ENCODE measurements at places on chromosomes 1 and 21.

DNA sequence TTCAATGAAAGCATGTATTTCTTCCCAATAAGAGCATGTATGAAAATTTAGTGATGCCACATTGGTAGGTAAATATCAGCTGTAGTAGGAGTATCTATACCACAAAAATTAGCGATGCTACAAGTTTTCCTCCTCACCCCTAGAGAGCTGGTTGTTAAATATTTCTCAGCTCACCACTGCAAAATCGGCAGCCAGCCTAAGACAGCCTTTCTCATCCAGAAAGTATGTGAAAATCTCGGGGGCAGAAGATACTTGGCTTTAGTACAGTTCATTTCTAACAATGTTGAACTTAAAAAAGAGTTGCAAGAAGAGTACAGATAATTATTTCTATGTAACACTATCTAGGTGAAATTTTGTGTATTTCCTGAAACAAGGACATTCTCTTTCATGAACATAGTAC is 235.4 kb downstream of the TPR start:
- DNase-seq = no peak

DNA sequence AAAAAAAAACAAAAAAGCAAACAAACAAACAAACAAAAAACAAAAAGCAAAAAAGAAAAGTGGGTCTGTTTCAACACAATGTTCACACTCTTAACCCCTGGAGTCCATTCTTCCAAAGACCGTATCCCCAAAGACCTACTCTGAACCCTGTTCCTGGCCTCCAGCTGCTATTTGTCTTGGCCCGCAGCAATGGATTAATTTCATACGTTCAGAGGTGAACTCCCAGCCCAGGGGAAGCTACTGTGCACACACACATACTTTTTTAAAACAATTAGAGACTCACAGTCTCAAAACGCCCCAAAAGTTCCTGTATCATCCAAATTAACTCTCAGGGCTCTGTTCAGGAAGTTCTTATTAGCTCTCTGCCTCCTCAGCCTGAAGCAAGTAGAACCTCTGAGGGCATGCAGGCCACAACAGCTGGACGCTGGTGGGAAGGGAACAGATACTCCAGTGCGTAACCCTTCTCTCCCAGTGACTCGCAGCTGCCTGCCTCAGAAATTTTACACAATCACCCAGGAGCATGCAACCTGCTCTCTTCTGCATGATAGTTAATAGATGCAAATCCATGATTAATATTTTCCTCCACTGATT is 395.4 kb downstream of the RRAGC start:
- DNase-seq = no peak

GRCh38 chr1:17764591-17764990 is 9.5 kb downstream of the ACTL8 start:
- no peak for DNase-seq

GRCh38 chr1:185896863-185897262 is 162.7 kb downstream of the HMCN1 start:
- no peak for DNase-seq

GRCh38 chr21:44650973-44651675 is 3.3 kb downstream of the KRTAP12-4 start:
- no peak for DNase-seq
